H9 (cell line): ENCODE measurements at places on chromosomes 7 and 10. TPM values are rescaled to one million over a fixed set of nuclear protein-coding genes. Genes with fewer than 3 reads are reported as not detected.

The FAM149B1 gene
- total RNA-seq, result 16.8 and 17.9 TPM in 2 replicates

The MAT1A gene
- total RNA-seq, result 1.8 and 2.1 TPM in 2 replicates

The IQUB gene
- 0.28 and 0.39 TPM in 2 replicates for total RNA-seq

The CYP3A7 gene
- total RNA-seq, result not detected in 2 replicates

The GIMAP6 gene
- total RNA-seq, result not detected in 2 replicates

The MBL2 gene
- not detected in 2 replicates for total RNA-seq

GRCh38 chr10:80552151-80552646 lies 14.5 kb downstream of the SH2D4B start:
- H3K27ac ChIP-seq, result no peak overlapping the region
- no peaks in the 10 kb centered on the region for H3K27me3 ChIP-seq
- peaks cover 11% of the 10 kb centered on the region; the same call in 1 of the 2 replicates for H3K4me1 ChIP-seq
- H3K4me3 ChIP-seq, result peak overlapping the region; percentile 51; the same call in 1 of the 3 replicates
- H3K36me3 ChIP-seq, result no peaks in the 10 kb centered on the region

DNA sequence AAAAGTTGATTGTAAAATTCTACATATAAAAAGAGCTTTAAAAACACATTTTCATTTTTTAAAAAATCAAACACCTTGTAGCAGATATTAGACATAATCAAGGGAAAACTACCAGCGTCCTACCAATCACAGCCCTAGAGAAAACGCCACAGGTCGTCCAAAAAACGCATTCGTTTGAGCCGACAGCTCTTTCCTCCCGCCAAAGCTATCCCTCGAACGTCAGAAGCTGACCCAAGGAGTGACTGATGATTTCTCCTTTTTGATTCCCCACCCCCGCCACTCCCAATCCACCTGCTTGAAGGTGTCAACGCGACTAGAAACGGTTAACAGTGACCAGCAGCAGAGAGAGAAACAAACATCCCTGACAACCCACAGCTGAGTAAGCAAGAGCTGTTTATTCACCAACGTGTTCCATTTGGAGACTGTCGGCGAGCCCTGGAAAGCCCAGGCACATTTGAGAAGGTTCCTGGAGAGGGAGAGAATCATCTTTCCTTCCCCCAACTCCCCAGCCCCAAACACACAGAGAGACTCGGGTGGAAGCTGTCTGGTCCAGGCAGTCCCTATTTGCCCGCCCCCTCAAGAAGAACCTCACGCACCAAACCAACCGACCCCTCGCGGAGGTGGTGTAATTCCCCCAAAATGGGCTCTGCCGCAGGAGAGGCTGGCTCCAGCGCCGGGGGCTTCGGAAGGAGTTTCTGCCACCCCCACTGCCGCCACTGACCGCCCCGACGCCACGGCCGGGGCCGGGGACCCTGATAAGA lies 622 bp downstream of the CPEB3 start:
- H3K4me3 ChIP-seq, result peak overlapping the region; percentile 80
- H3K27ac ChIP-seq, result no peak overlapping the region
- no peaks in the 10 kb centered on the region for H3K27me3 ChIP-seq

- no peak overlapping the region for H3K27ac ChIP-seq
- H3K4me3 ChIP-seq, result no peak overlapping the region
- no peaks in the 10 kb centered on the region for H3K4me1 ChIP-seq
These were observed 53.8 kb downstream of the SMURF1 start for GRCh38 chr7:99089914-99090629.

DNA sequence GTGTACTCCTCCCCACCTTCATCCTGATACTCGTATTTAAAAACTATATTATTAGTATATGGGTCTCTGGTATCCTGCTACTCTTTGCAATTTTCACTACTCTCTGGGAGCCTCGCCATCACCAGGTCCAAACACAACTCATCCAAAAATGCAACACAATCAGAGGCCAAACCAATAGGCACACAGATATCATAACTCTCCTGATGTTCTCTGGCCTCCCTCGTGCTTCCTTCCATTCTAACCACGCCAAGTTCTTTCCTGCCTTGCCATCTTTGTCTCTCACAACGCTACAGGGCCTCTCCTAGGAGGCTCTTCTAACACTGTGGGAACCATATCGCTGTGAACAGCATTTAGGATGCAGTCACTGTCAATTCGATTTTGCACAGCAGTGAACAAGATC lies 7.3 kb downstream of the RHEB start:
- H3K36me3 ChIP-seq, result peaks cover 8% of the 10 kb centered on the region; the same call in 1 of the 2 replicates
- H3K4me3 ChIP-seq, result no peak overlapping the region
- no peaks in the 10 kb centered on the region for H3K27me3 ChIP-seq

- no peak overlapping the region for H3K4me3 ChIP-seq
- DNase-seq, result no peak
- no peaks in the 10 kb centered on the region; the same call in 1 of the 2 replicates for H3K4me1 ChIP-seq
- no peaks in the 10 kb centered on the region; the same call in 1 of the 2 replicates for H3K27me3 ChIP-seq
These were observed 251.1 kb upstream of the MEOX2 start for GRCh38 chr7:15937571-15937970.

GRCh38 chr10:77251297-77252013 lies 386.2 kb downstream of the KCNMA1 start:
- peak; percentile 37 for DNase-seq
- no peak overlapping the region for H3K27ac ChIP-seq
- H3K4me3 ChIP-seq, result no peak overlapping the region
- no peaks in the 10 kb centered on the region for H3K27me3 ChIP-seq
- H3K36me3 ChIP-seq, result no peaks in the 10 kb centered on the region
- no peaks in the 10 kb centered on the region; the same call in 1 of the 2 replicates for H3K4me1 ChIP-seq

DNA sequence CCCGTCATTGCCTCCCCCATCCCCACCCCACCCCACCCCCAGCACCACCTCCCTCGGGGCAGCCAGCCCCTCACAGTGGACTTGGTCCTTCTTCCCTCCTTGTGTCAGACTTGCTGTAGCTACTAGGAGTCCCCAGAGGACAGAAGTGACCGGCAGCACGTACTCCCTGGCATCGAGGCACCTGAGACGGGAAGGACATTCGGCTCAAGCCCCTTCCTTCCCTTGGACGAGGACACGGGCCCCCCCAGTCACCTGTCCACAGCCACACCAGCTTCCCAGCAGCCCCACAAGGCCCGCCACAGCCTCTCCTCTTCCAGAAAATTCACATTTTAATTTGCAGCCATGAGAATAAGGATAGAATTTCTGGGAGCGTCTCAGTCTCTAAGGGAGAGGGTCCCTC lies 267.8 kb upstream of the SHH start:
- no peaks in the 10 kb centered on the region for H3K36me3 ChIP-seq
- H3K4me3 ChIP-seq, result no peak overlapping the region
- no peaks in the 10 kb centered on the region for H3K27me3 ChIP-seq
- no peaks in the 10 kb centered on the region for H3K4me1 ChIP-seq

GRCh38 chr7:139658908-139659675 lies 118.7 kb downstream of the HIPK2 start:
- H3K4me1 ChIP-seq, result peaks cover 10% of the 10 kb centered on the region; the same call in 1 of the 2 replicates
- no peaks in the 10 kb centered on the region for H3K27me3 ChIP-seq
- DNase-seq, result no peak

- H3K4me1 ChIP-seq, result no peaks in the 10 kb centered on the region
- no peak overlapping the region for H3K27ac ChIP-seq
- H3K4me3 ChIP-seq, result no peak overlapping the region
- no peaks in the 10 kb centered on the region for H3K27me3 ChIP-seq
- DNase-seq, result no peak
These were observed 19.4 kb downstream of the PEX1 start for GRCh38 chr7:92508946-92509345.
